ENCODE measurements at places on chromosomes 6 and 20.

DNA sequence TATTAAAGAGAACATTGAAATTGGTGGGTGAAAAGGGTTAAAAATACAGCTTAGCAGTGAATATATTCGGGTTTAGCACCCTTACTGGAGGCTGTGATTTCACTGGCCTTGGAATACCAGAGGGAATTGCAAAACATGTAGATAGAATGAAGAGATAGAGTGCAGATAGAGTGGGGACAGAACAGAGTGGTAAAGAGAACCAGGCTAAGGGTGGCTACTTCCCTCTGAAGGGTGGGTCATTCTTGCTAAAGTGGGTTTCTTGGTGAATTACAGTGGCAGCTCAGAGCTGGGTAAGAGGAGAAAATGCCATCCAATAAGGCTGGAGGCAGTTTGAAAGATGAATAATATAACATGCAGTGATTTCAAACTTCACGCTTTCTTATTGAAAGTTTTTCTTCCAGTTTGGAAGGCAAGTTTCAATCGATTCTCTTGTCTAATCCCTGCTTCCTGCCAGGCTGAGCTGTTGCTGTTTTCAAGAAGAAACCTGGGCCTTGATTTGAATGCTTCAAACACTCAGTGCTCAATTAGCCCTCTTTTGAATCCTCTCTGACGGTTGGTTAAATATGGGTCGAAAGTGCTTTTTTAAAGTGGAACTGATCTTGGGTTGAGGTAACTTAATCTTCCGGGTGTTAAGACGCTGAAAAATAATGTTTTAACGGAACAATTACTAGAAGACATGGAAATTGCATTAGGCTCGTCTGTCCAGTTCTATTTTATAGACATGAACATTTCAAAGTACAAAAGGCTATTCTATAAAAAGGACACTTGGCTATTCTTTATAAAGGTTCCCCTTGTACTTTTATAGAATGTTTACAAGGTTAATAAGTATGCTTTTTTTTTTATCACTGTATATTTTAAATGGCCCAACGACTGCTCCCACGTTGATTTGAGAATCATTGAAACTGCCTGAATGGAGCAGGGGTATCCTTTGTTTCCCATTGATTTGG is 203.3 kb downstream of the BCAS1 start:
- DNase-seq = no peak

DNA sequence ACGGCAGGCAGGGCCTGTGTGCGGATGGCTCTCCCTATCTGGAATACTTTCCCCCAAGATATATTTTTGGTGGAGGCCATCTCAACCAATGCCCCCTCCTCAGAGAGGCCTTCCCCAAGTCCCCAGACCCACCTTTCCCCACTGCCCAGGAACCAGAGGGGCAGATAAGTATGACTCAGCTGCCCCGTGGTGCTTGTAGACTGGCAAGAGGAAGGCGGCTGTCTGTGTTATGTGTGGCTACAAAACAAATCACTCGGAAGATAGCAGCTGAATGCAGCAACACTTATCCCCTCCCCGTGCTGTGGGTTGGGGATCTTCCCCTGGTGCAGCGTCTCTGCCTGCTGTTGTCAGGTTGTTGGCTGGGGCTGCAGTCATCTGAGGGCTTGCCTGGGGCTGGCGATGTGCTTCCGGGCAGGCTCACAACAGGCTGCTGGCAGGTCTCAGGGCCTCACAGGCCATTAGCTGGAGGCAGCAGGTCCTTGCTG is 7.1 kb downstream of the NPEPL1 start:
- DNase-seq = no peak

- no peak for DNase-seq
These were observed 687.4 kb downstream of the EPM2A start for GRCh38 chr6:145047891-145048290.

DNA sequence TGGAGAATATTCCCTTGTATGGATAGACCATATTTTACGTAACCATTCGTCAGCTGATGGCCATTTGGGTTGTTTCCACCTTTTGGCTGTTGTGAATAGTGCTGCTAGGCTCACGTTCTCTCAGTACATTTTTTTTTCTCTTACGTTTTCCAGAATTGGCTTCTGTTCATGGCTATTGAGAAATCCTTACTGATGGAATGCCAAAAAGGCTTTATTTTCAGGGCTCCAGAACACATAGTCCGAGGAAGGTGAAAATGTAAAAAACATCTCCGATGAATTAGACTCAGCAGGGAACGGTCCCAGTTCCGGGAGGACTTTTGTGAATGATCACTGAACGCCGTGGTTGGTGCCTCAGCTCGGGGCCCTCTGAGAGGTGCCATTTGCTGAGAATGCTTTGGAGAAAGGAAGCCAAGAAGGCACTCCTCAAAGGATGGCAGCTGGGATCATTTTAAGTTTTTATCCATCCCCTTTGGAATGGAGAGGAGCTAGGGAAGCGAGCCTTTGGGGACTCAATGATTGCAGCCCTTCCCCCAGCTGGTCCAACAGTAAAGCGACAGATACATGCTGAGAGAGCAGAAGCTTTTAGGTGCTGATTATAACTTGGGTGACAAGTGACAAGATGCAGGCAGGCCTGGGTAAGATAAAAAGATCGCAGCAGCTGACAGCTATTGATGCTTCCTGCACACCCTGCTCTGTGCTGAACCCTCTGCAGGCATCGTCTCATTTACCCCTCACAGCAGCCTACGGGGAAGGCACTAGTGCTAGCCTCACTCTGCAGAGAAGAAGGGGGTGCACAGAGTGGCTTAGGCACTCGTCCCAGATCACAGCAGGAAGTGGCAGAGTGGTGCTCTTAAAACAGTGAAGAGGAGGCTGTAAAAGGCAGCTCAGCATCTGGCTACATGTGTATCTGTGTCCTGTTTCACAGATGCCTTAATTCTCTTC is 133.4 kb upstream of the KCNG1 start:
- no peak for DNase-seq

Measured in glutamatergic neuron (in vitro differentiated cells).